GM03348 (cell line): ENCODE measurements at places on chromosomes 1 and 21.
A peak's percentile ranks its signal among the peaks of the same experiment; 100 is the strongest.

DNA sequence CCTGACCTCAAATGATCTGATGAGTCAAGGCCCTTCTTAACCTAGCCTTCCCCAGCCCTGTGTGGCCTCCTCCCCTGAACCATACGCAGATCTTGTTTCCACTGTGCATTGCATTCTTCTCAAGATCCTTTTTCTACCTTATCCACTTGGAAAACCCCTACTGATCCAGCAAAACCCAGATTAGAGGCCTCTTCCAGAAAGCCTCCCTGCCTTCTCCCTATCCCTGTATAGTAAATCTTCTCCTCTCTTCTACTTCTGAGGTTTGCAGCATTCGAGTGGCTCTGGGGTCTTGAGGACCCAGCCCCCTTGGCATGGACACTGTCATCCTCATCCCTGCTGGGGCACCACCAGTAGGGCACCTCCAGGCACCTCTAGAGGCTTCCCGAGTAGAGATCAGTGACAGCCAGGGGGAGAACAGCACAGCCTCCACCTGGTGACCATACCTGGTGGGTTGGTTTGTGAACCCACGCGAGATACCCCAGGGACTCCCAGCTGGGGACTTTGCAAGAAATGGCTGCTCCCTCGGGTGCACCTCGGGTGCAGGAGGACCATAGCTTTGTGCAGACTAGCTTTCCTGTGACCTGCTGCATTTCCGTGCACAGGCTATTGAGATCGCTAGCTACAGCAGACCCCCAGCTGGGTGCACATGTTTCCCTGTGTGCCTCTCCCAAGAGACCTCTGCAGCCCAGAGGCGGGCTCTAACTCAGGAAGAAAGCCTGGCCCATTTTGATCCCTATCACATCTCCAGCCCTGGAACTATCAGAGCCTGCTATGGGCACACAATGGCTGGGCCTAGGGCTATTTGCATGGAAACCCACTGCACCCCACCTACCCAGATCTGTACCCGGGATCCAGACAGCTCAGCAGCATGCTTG, 34.2 kb downstream of the MATN1 start:
- no peak for DNase-seq

GRCh38 chr1:216721863-216722262, 1.4 kb downstream of the ESRRG start:
- no peak for DNase-seq

- DNase-seq, result peak; percentile 13
Observed at GRCh38 chr1:234125283-234125682, 220.8 kb downstream of the SLC35F3 start.

DNA sequence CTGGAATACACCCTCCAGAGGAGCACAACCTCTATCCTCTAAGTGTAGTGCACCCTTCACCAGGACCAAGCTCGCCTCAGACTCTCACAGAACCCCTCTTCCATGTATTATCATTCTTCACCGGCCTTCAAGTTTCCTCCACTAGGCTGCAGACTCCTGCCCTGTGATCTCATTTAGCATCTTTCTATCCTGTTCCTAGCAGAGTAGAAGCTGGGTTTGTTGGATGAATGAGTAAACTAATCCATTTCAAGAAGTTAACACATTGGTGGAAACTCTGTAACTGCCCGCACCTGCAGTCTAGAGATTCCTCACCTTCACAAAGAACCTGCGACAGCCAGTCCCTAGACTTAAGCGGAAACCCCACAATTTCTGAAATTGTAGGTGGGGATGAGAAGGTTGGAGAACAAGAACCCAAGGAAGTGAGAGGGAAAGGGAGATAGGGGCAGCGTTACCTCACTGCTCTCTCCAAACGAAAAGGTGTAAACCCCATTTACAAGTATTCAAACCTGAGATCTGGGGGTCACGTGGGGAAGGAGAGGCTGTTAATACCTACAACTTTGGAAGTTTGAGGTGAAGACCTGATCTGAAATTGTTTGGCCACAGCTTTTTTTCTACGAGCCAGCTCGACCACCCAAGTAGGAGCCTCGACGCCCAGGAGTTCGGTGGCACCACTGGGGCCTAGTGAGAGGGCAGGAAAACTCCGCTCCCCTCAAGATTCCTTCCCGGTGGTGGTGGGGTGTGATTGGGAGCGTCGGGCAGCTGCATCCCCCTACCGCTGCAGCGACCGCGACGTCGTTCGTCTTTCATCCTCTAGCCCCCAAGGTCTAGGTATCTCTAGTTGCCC, 1.2 kb downstream of the PTPN14 start:
- DNase-seq, result peak; percentile 42

DNA sequence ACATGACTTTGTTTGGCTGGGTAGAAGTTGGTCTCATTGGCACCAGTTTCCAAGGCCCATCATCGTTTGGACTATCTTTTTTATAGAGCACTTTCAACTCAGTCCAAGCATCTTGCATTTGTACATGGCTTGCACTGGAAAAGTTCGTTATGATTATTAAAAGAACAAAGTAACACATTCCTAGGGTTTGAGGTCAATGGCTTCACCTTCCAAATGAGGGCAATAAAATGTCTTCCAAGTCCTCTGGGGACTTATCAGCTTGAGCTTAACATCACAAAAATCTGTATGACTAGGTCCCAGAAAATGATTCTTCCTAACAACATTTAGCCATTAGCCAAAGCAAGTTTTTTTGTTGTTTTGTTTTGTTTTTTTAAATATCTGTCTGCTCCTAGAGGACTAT, 610.8 kb downstream of the LMO4 start:
- DNase-seq, result peak; percentile 19
